ENCODE measurements at places on chromosomes 11 and 22. TPM values are rescaled to one million over a fixed set of nuclear protein-coding genes. Genes with fewer than 3 reads are reported as not detected.

- no peak overlapping the region for H3K4me3 ChIP-seq
- no peaks in the 10 kb centered on the region for H3K4me1 ChIP-seq
- no peak for DNase-seq
- no peaks in the 10 kb centered on the region for H3K27me3 ChIP-seq
- H3K27ac ChIP-seq, result no peak overlapping the region
Observed at GRCh38 chr11:108859510-108859909, 194.6 kb downstream of the DDX10 start.

DNA sequence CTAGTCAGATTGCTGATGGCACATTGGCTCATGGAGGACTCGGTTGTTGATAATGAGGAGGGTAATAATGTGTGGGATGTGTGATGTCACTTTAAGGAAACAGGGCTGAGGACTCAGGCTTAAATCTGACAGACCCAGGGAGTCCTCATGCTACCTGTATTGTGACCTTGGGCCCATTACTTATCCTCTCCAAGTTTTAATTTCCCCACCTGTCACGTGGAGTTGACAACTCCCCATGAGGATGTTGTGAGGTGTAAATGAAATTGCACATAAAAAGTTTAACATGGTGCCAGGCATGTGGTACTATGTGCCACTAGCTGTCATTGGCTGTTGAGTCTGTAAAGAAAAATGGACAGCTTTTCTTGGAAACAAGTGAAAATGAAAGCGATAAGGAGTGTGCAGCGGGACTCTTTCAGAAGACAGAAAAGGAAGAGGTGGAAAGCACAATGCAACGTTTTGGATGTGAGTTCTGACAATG is 15.3 kb downstream of the IL10RA start:
- peaks cover 32% of the 10 kb centered on the region for H3K27me3 ChIP-seq
- no peak overlapping the region for H3K27ac ChIP-seq
- no peak overlapping the region for H3K4me3 ChIP-seq
- no peaks in the 10 kb centered on the region for H3K36me3 ChIP-seq
- no peaks in the 10 kb centered on the region for H3K4me1 ChIP-seq

DNA sequence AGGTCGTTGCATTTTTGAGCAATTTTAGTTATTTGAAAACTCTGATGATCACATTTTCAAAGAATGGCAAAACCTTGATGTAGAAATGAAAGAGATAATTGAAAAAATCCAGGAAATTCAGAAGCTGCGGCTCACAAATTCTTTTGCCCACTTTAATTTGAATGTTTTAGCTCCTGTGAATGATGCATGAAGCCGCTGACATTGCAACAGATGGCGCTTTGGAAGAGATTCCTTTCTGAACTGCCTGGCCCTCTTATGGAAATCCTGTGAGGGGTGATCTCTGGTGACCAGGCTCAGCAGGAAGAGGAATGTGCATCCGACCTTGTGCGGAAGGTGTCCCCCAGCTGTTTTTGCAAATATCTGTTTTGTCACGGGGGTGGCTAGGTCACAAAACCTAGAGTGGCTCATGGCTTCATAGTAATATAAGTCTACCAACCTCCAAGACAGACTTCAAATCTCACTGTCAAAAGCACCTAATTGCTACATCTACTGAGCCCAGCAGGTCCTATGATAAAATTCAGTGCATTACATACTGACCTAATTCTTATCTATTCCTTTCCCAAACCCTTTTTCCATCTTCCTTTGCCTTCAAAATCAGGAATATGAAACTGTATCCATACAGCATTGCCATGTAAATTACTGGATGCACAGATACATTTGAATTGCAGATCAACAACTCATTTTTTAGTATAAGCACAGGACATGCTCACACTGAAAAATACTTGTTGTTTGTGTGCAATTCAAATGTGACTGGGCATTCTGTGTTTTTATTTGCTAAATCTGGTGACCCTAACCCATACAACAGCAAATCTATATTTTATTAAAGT is 412.7 kb downstream of the ETS1 start:
- no peaks in the 10 kb centered on the region for H3K27me3 ChIP-seq
- H3K4me3 ChIP-seq, result no peak overlapping the region
- no peak overlapping the region for H3K27ac ChIP-seq
- no peak for DNase-seq

- H3K27me3 ChIP-seq, result no peaks in the 10 kb centered on the region
- H3K27ac ChIP-seq, result no peak overlapping the region
- no peaks in the 10 kb centered on the region for H3K36me3 ChIP-seq
- H3K4me1 ChIP-seq, result peaks cover 19% of the 10 kb centered on the region
- no peak overlapping the region for H3K4me3 ChIP-seq
- no peak for DNase-seq
Observed at GRCh38 chr11:66192181-66192863, 76.1 kb upstream of the RAB1B start.

GRCh38 chr11:133934599-133935550 is 21.9 kb downstream of the IGSF9B start:
- H3K27ac ChIP-seq, result no peak overlapping the region
- no peak overlapping the region for H3K4me3 ChIP-seq
- H3K36me3 ChIP-seq, result no peaks in the 10 kb centered on the region
- peaks cover 89% of the 10 kb centered on the region for H3K27me3 ChIP-seq

DNA sequence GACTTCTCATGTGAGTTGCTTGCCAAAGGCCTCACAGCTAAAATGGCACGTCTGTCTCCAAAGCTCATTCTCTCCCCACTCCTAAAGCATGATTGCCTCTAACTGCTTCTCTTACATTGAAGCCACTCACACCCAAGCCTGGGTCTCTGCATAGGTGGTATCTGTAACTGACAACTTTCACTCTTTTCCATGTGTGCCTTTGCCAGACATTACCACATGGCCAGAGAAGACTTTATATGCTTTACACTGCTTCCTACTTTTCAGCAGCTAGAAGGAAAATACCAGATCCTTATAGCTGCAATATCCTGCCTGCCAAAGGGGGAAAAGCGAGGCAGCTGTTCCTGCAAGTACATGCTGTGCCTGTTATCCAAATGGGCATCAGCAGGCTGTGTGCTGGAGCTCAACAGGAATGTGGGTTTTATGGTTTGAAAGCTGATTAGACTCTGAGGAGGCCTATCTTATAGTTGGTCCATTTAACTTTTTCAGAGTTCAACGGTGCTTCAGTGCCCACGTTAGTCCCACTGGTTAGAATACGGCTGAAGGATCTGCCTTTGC is 547.1 kb downstream of the RAB38 start:
- no peaks in the 10 kb centered on the region for H3K36me3 ChIP-seq
- DNase-seq, result no peak
- no peak overlapping the region for H3K4me3 ChIP-seq
- no peaks in the 10 kb centered on the region for H3K27me3 ChIP-seq

Gene DBX1
- total RNA-seq, result not detected

Data from PC-9 (cell line).